Keratinocyte (primary cell): ENCODE measurements at places on chromosomes 3 and 15.

DNA sequence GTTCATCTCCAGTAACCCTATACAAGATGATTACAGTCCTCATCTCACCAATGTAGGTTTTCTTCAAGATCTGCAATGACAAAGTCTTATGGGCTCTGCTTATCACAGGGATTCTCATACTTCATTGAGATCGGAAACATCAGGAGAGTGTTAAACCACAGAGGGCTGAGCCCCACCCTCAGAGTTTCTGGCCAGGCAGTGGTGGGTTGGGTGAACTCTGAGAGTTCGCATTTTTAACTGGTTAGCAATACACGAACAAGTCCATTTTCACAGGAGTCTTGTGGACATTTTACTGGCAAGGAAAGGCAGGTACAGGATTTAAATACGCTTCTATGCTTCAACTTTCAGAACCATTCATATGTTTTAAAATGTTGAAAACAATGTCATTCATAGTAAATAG lies 366.7 kb upstream of the ROBO2 start:
- no peak for DNase-seq

DNA sequence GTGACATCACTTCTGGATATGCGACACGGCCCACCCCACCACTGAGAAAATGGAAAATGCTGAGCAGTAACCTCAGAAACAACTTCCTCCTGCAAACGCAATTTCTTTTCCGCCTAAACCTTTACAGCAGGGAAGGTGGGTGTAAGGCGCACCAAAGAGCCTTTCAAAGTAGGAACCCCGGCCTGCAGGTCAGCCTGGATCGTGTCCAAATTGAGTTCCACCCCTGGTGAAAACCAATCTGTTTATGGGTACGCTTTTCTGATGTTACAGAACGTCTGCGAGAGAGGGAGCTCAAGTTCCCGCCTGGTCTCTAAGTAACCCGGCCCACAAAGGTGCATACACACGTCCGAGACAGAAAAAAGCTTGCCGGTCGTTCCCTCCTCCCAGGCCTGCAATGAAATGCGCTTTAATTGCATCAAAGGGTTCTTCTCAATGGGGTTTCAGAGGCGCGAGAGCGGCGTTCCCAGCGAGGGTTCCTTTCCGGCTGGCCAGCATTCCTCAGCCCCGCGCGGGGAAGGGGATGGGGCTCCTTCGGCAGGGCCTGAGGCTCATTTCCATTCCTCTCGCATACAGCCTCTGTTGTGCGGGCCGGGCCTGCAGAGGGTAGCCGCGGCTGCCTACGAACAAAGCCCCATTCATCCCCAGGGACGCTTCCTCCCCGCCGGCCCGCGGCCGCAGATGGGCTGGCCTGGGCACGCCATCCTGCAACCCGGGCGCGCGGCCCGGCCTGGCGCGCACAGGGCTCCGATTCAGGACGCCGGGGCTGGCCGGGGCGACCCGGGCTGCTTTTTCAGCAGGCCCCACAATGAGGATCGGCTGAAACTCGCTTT lies 138.1 kb downstream of the TMCO5A start:
- DNase-seq = peak; percentile 19

- no peak for DNase-seq
Observed at GRCh38 chr3:33149342-33149741, 35.5 kb downstream of the CRTAP start.

- DNase-seq = no peak
Observed at GRCh38 chr3:129764090-129764489, 129.4 kb downstream of the TMCC1 start.

DNA sequence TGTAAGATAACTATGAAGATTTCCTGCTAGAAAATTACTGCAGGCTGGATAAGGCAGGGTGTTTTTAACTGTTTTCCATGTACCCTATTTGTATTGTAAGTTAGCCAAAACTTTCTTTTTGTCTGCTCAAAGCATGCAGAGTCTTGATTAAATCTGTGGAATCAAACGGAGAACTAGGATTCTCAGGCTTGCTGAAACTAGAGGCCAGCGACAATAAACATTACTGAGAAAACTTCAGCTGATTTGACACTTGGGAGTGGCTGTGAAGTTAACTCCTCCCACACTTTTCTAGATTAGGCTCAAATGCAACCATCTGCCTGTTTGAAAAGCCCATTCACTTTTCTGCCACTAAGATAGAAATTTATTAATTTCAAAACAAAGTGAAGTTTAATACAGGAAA lies 153.2 kb upstream of the FRMD4B start:
- no peak for DNase-seq

DNA sequence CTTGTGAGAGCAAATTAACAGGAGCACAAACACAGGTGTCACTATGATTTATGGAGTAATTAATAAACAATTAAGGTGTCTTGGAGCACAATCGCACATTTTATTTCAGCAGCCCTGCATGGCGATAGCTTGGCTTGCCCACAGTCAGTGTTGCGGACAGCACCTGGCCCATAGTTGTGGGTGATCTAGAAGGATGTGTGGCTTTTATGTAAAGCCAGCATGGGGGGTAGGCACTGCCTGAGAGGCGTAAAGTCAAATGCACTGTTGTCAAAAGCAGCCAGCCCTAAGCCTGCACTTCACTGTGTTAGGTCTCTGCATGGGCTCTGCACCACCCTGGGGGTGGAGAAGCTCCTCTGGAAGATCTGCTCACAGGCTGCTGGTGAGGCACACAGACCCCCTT lies 177.4 kb upstream of the PPP2R3A start:
- DNase-seq = no peak

GRCh38 chr3:25856902-25857518 lies 67.1 kb downstream of the OXSM start:
- DNase-seq = no peak

DNA sequence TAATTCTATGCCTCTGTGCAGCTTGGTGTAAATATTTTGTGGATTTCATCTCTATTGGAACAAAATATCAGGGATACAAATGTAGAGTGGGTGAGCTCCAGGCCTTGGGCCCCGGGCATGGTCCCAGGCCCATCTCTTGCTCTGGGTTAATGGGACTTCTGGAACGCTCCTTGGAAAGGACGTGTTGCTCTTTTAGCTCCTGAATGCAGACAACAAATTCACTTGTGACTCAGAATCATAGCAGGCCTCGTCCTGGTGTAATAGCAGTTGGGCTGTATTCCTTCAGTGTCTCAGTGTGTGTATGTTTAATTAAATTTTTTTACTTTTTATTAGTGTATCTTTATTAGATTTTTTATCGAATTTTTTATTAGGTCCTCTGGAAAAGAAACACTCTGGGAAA lies 266.7 kb upstream of the C2CD4B start:
- DNase-seq = no peak

GRCh38 chr3:101061312-101061711 lies 68.1 kb upstream of the ABI3BP start:
- DNase-seq = no peak

DNA sequence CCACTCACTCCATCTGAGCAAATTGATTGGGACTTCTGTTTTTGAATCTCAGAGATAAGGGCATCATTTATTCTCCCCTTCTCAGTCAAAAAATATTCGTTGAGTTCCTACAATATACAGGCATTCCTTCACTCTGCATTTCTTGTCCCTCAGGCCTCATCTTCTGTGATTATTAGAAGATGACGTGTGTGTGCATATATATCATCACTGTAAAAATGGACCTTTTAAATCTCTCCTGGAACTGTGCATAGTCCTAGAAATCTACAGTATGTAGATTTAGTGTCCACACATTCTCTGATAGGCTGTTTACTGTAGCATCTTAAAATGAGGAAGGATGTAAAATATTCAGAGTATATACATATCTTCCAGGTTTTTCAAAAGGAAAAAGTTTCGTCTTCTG lies 43.2 kb upstream of the PLXNA1 start:
- no peak for DNase-seq

- DNase-seq = no peak
Observed at GRCh38 chr15:34358367-34358766, 8.6 kb downstream of the LPCAT4 start.

- DNase-seq = no peak
Observed at GRCh38 chr3:193656445-193656844, 63.4 kb downstream of the OPA1 start.

DNA sequence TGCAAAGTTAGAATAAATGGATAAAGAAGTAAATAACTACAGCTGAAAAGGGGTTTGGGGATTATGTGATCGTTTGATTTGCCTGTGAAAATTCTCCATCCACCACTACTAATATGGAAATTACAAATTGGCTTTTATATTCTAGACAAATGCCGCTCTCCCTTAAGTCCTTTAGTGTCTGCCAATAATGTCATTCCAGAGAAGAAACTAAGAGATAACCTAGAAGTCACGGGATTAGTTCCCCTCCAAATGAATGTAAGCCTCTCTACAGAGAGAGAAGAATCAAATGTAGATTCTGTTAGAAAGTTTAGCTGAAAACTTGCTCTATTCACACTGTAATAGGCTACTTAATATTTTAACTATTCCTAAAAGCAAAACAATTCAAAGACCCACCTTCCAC lies 92.0 kb downstream of the ALDH1A2 start:
- no peak for DNase-seq

GRCh38 chr15:50415752-50416404 lies 8.3 kb upstream of the USP8 start:
- no peak for DNase-seq

DNA sequence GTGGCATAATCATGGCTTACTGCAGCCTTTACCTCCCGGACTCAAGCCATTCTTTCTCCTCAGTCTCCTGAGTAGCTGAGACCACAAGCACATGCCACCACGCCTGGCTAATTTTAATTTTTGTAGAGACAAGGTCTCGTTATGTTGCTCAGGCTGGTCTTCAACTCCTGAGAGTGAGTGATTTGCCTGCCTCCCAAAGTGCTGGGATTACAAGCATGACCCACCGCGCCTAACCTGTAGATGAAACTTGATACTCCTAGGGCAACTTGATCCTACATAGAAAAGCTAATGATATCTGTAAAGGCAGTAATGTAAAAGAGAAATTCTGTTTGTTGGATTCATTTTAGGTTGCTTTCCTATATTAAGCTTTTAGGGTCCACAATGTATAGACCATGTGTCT lies 391.9 kb upstream of the THRB start:
- DNase-seq = no peak

DNA sequence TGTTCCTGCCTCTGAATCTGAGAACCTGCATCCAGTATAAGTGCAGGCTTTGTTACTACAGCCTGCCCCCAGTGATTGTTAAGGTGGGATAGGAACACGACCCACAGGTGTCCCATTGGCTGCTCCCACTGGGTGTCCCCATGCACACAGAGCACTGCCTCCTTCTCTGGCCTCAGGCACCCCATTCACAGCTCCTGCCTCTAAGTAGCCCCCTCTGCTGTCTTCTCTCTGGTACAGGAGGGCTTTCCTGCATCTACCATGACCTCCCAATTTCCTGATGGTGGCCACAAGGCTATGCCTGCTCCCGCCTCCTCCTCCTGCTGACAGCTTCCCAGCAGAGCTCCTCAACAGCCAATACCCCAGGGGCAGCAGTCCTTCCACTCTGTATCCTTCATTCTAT lies 238.6 kb upstream of the TMC3 start:
- DNase-seq = no peak

- no peak for DNase-seq
Observed at GRCh38 chr3:146496251-146496650, 26.9 kb upstream of the PLSCR2 start.

DNA sequence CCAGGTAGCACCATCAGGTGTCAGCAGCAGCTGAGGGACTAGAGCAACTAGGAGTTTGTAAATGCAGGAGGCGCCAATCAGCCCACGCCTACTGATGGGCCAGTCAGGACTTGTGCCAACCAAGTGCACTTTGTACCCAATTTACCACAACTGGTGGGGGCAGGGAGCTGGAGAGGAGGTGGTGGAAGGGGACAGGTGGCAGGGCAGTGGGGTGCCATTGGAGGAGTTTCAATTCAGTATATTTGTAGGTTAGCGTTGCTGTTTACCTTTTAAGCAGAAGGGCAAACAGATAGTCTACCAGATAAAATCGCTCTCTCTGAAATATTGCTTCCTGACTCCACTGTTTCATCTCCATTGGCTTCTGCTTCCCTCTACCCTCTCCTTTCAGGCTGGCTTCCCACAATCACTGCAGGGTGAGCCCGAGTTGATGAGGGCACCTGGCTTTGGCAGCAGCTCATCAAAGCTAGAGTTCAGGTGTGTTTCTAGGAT lies 75.7 kb downstream of the TRIM69 start:
- no peak for DNase-seq

DNA sequence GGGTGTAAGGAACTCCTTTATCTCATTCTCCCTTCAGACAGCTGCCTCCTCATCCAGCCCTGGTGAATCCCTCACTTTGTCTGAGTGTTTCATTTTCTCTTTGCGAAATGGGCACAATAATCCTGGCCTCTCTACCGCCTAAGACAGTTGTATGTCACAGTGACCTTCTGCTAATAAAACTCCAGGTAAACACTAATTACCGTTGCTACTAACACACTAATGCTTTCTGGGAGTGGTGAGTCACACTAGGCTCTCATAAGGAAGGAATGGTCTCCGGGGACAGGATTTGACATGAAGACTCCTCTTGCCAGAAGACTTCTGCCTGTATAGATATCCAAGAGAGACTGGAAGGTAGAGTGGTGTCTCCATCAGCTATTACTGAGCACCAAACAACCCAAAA lies 71.7 kb upstream of the SNRK start:
- peak; percentile 88 for DNase-seq

- no peak for DNase-seq
Observed at GRCh38 chr3:66489581-66489980, 11.2 kb downstream of the LRIG1 start.

DNA sequence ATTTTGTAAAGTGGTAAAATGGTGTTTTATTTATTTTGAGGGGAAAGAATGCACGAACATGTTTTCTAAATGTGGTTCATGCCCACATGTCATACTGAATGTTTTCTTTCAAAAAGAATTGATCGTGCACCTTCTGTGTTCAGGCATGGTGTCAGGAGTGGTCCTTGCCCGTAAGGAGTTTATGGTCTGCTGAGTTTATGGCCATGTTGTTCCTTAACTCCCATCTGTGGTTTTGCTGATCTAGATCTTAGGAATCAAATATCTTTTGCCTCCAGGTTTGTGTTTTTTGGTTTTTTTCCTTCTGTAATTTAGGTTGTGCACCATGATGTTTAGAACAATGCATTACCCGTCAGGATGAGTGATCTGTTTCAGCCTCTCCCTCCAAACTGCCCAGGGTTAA lies 304.4 kb upstream of the NR2E3 start:
- DNase-seq = no peak

DNA sequence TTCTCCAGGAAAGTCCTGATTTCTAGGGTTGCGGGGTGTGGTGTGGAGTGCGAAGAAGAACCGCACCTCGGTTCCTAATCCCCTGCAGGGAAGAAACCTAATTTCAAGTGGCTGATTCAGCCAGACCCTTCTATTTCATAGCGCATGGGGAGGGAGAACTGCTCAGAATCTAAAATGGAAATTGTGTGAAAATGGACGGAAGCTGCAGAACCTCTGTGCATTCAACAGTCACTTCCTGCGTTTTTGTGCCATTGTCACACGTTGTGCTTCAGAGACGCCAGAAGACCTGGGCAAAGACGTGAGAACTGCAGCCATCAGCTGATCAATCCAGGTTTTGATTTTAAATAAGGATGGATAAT lies 1.2 kb downstream of the SIDT1 start:
- no peak for DNase-seq

DNA sequence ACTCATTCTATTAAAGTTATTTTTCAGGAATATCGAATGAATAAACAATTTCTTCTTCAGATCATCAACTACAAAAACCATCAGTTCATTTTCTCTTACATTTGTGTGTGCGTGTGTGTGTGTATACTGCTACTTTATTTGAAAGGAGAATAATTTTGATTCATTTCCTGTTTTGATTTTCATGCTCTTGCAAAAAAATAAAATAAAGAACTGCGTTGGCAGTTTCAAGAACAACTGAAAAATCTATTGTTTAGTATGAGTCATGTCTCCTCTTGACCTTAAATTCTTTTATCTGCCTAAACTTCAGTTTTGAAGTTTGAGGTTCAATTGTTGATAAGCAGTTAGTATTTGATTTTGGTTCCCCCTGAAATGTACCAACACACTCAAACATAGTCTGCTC lies 540.8 kb downstream of the FGF12 start:
- no peak for DNase-seq
